EH (cell line): ENCODE measurements at places on chromosomes 3 and 15.

- no peak for DNase-seq
Measured at GRCh38 chr3:165159760-165160421, 36.3 kb downstream of the SLITRK3 start.

DNA sequence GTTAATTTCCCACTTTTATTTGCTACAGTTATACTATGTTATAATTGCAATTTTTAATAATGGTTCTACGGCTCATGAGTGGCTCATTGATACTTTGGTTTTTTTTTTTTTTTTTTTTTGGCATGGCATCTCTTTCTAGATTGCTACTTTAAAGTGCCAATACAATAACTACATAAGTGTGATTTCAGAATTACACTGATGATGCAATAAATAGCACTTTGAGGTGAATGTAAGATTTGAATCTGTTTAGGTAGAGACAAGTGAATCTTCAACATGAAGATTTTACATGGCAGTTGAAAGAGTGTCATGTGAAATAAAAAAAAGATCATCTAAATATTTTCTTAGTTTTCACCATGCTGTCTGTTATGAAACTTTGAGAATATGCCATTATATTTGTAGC, 75.7 kb downstream of the KBTBD8 start:
- no peak for DNase-seq

- no peak for DNase-seq
Measured at GRCh38 chr15:89119489-89120478, 31.5 kb downstream of the ABHD2 start.

DNA sequence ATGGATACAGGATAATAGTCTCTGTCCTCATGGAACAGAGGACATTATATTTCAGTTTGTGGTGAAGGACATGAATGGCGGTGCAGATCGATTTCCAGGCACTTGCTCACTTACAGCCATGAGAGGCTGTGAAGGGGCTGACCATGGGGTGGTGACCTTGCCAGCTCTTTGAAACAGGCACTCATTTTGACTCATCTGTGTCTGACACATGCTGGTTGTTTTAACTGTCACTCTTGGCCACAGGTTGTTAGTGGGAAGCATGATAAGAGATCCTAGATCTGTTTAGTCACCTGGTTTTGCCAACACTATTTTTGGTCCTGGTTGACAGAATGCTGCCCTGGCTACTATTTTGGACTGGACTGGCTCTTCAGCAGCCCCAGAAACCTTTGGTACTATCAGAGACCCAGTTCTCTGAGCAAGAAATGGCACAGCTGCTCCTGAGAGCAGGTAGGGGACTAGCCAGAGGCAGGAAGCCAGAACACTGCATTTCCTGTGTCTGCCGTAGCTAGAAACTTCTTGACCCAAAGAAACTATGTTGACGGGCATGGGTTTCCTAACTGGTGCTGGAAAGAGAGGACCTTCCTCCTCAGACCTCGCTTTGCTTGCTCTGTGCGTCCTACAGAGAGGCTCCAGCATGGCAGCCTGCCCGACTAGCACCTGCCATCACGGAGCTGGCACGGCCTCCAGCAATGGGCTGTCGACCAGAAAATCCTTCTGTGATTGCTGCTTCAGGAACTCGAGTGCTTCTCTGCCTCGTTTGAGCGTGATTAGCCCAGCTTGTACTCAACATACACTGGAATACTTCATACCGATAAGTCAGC, 6.3 kb downstream of the PXYLP1 start:
- no peak for DNase-seq

DNA sequence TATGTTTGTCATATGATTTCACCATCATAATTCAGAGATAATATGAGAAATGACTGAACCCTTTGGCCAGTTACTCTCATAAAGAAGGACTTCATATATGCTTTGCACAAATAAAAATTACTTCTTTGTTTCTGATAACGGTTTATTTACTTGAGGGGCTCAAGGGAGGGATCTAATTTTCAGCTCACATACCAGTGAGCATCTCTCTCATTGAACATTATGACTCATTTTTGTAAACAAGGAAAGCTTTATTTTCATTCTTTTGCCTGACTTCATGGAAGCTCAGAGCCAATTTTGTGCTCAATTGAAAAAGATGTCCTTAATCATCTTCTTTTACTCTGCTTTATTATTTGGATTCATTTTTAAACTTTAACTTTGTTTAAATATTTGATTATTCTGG, 5.8 kb downstream of the NLGN1 start:
- DNase-seq, result peak; percentile 38

DNA sequence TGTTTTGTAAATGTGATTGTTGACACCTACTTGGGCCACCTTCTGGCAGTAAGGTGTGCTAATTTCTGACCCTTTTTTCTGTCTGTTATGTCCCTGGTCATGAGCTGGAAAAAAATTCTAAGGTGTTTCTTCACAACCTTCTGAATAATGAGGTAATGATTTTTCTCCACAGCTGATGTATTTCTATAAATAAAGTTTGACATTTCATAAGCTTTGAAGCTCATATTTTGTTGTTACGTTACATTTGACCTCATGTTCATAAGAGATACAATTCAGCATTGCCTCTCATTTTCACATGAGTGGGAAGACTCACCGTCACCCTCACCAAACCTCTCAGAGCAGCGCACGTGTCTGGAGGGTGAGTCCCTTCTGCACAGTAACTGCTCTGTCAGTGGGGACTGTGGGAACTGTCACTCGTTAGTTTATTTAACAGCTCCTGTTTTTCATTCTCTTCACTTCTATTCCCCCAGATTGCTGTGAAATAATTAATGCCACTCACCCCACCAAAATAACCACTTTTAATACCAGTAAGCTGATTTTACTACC, 140.9 kb downstream of the PLCL2 start:
- no peak for DNase-seq

DNA sequence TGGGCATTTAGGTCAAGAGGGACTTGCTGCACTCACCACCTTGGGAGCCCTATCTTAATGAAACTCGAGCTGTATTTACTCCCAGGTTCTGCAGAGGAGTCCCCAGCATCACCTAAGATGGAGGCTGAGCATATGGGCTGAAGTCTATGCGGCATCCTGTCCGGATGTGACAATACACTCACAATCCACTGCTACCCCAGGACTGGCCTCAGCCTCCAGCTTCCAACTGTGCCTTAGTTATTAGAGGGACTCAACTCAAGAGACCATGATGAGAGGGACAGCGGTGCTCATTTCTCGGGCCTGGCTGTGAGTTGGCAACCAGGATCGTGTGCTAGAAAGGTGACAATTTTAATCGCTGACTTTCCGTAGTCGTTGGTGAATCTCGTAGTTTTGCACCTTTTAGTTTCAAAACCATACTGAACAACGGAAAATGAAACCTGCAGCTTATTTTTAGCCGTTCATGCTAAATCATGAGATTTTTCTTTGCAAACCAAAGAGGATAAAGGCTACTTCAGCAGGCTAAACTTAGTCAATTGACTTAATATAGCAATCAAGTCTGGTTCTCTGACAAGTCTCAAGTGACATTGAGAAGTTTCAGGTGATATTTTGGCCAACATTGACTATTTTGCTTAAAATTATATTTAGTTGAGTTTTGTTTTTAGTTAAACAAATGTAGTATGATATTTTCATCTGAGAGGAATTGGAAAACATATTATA, 11.1 kb downstream of the ZBTB38 start:
- DNase-seq, result no peak

DNA sequence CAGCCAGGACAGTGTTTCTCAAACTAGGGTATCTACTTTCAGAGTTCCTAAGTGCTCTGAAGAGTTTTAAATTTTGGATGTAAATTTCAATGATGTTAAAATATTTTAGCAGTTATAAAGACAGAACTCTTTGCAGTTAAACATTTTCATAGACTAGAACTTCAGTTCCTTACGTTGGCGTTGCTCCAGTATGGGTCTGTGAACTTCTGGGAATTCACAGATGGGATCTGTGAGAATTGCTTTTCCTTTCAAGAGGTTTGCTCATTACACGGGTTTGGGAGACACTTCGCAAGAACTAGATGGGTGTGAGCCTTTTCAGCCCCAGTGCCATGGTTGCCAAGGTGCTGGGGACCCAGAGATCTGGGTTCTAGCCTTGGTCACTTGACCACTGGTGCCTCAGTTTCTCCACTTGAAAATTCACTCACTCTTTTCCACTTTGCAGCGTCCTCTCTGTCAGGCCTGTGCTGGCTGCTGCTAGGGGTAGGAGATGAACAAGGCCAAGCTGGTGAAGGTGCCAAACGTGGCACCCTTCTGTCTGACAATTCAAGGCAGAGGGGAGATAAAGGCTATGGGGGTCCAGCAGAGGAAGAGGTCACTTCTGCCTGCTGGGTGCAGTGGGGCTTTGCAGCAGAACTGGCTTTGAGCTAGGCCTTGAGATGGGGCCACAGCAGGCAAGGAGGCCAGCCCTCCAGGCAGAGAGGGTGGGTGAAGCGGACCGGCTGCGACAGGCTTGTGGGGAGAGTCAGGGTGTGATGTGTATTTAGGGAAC, 48.1 kb downstream of the EPHB3 start:
- no peak for DNase-seq

DNA sequence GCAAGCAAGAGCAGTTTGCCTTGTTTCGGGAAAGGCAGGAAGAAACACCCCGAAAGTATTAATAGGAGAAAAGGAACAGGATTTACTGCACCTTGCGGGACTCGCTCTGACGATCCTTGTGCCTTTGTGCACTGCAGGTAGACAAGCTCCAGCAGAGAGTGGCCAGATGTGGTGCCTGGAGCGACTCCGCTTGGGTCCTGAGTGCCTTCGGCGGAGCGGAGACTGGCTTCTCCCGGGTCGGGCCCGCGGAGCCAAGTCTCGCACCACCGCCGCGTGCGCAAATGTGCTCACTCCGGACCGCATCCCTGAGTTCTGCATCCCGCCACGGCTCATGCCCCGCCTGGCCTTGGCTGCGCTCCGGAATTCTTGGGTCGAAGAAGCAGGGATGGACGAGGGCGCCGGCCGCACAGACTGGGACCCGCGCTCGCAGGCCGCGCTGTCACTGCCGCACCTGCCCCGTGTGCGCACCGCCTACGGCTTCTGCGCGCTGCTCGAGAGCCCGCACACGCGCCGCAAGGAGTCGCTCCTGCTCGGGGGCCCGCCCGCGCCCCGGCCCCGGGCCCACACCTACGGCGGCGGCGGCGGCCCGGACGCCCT, 769 bp downstream of the C2CD4A start:
- DNase-seq, result peak; percentile 5

DNA sequence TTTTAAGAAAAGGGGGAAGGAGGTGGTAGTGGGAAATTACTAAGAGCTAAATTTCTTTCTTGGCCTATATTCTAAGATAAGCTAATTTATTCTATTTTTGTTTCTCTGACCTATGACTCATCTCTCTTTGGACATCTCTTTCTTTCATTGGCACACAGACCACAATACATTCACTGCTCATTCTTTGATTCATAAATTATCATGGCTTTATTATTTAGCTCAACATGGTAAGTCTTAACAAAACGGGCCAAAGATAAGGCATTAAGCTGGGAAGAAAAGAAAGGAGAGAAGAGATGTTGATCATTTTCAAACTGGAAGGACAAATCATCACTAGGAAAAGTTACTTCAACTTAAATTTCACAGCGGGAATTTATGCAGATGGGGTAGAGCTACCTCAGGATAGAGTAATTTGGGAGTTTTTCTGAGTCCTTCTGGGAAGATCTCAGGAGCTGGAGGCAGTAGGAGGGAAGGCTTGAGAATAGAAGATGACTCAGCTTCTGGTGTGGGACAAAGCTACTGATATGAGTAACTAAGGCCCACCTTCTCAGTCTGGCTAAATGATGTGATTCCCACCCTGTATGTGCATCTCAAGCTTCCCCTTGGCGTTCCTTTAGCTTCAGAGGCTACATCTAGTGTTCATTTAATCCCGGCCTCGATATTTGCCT, 7.5 kb upstream of the ALCAM start:
- peak; percentile 85 for DNase-seq

DNA sequence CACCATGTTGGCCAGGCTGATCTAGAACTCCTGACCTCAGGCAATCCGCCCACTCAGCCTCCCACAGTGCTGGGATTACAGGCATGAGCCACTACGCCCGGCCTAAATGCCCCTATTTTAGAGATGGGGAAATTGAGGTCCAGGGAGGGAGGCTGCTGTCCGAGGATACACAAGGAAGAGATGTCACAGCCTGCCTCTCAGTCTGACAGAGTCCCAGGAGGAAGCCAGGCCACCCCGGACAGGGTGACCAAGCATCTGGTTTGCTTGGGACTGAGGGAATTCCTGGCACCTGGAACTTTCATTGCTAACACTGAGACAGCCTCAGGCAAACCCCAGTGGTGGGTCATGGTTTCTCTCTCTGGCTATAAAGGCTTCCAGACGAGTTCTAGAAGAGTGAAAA, 30.6 kb upstream of the ADAMTS7 start:
- no peak for DNase-seq

DNA sequence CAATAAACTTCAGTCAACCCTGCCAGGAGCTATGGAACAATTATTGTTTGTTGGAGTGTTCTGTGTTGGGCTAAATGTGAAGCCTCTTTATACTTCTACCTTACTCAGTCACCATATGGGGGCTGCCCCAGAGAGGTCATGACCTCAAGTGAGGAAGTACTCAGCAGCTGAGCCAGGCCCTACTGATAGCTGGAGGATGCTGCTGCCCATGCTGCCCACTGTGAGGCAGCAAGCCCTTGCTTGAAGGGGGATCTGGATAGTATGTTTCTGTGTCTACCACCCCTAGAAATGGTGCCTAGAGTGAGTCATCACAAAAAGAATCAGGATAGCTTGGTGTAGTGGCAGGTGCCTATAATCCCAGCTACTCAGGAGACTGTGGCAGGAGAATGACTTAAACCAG, 4.5 kb upstream of the RPL24 start:
- DNase-seq, result no peak

DNA sequence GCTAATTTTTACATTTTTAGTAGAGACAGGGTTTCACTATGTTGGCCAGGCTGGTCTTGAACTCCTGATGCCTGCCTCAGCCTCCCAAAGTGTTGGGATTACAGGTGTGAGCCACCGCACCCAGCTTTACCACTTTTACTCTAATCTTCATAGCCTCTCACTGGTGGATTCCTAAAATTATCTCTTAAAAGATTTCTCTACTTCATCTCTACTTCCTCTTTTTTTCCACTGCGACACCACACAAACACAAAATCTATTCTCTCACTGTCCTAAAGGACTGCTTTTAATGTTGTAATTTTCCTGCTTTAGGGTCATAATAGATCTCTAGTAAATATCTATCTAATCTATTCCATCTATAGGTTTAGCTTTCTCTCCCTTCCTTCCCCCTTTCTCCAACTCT, 34.0 kb upstream of the TBL1XR1 start:
- no peak for DNase-seq
